ENCODE measurements at places on chromosomes 4 and X.
A peak's percentile ranks its signal among the peaks of the same experiment; 100 is the strongest.

DNA sequence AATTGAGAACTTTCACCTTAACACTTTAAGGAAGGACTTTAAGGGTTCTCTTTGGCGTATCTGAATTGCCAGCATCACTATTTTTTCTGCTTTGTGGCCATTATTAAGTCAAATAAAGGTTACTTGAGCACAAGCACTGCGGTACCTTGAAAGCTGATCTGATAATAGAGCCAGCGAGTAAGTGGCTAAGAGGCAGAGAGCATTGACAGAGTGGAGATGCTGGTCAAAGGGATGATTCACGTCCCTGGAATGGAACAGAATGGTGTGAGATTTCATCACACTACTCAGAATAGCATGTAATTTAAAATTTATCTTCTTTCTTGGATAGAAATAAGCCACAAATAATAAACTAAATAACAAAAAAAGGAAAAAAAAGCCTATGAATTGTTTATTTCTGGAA is 57.1 kb upstream of the NPFFR2 start:
- no peak for DNase-seq

- DNase-seq = no peak
Observed at GRCh38 chr4:99202536-99202935, 16.5 kb downstream of the ADH6 start.

DNA sequence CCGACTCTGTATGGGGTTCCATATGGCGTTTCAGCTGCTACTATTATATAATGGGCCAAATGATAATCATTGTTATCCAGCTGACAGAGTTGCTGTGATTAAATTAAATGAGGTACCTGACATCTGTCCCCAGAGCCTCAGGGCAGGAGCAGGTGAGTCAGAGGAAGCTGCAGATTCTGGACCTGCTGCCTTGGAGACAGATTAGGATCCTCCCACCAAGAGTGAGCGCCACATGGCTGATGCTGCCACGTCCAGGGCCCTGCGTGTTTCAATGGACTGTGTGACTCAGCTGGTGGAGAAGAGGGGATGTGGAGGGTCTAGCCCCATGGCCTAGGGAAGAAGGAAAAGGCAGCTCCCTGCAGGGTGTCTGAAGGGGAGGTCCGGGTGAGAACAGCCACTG is 28.3 kb upstream of the UXT start:
- no peak for DNase-seq

GRCh38 chrX:10756441-10756840 is 136.1 kb upstream of the MID1 start:
- peak; percentile 14 for DNase-seq

- DNase-seq = no peak
Observed at GRCh38 chrX:38807873-38808272, 6.6 kb downstream of the MID1IP1 start.

GRCh38 chr4:163666332-163666873 is 171.9 kb downstream of the TMA16 start:
- no peak for DNase-seq
